ENCODE measurements at places on chromosomes 1 and 21. TPM values are rescaled to one million over a fixed set of nuclear protein-coding genes. Genes with fewer than 3 reads are reported as not detected.

The PTPRC gene
- total RNA-seq, result 1.4 TPM

The RIPPLY3 gene
- total RNA-seq, result 1.2 TPM

The GCSAML gene
- not detected for total RNA-seq

The TMEM234 gene
- 23.3 TPM for total RNA-seq

The CD247 gene
- 0.44 TPM for total RNA-seq

The KISS1 gene
- not detected for total RNA-seq

The MPZ gene
- total RNA-seq, result not detected

The TRAF3IP3 gene
- total RNA-seq, result 0.67 TPM

The HTR6 gene
- 0.10 TPM for total RNA-seq

The SGIP1 gene
- total RNA-seq, result 1.6 TPM

The TP73 gene
- 4.7 TPM for total RNA-seq

The CAPZB gene
- 491 TPM for total RNA-seq

The KCND3 gene
- total RNA-seq, result not detected

The RAB13 gene
- total RNA-seq, result 70.6 TPM

The DCAF6 gene
- 67.7 TPM for total RNA-seq

The UTS2 gene
- total RNA-seq, result not detected

The CACNA1S gene
- total RNA-seq, result not detected

The CRYAA gene
- total RNA-seq, result 2.1 TPM

The DPYD gene
- total RNA-seq, result 2.0 TPM

The SPATA46 gene
- total RNA-seq, result not detected

The ALX3 gene
- total RNA-seq, result not detected

The SPOCD1 gene
- 0.54 TPM for total RNA-seq

The PLA2G5 gene
- total RNA-seq, result not detected

The CSMD2 gene
- total RNA-seq, result not detected

The ESPN gene
- 8.5 TPM for total RNA-seq

The ZBTB8B gene
- 0.08 TPM for total RNA-seq

The OR2G6 gene
- total RNA-seq, result not detected

The NID1 gene
- 89.3 TPM for total RNA-seq

The MROH7 gene
- total RNA-seq, result not detected

The CD1B gene
- total RNA-seq, result not detected

The LEMD1 gene
- not detected for total RNA-seq

The LMX1A gene
- not detected for total RNA-seq

The LINGO4 gene
- total RNA-seq, result not detected

The NBPF26 gene
- total RNA-seq, result 22.9 TPM

The PRAMEF27 gene
- total RNA-seq, result not detected

The GBP7 gene
- not detected for total RNA-seq

The CFAP107 gene
- total RNA-seq, result not detected

The NDUFS5 gene
- 316 TPM for total RNA-seq

The KLHDC7A gene
- total RNA-seq, result 0.31 TPM

The HAO2 gene
- total RNA-seq, result not detected

The EPHX1 gene
- total RNA-seq, result 76.4 TPM

The PAQR6 gene
- total RNA-seq, result 0.92 TPM

The S100A1 gene
- total RNA-seq, result 2.9 TPM

The TGFBR3 gene
- total RNA-seq, result 14.5 TPM

The LCE1D gene
- not detected for total RNA-seq

The BTBD19 gene
- total RNA-seq, result 2.6 TPM

The HSD3B1 gene
- total RNA-seq, result not detected

The PATJ gene
- total RNA-seq, result 36.2 TPM

The LCE4A gene
- not detected for total RNA-seq

The LAX1 gene
- total RNA-seq, result not detected

Measured in Panc1 (cell line).